ENCODE measurements at places on chromosomes 7 and 10. TPM values are rescaled to one million over a fixed set of nuclear protein-coding genes. Genes with fewer than 3 reads are reported as not detected.

OR6B1 gene
- not detected for total RNA-seq

RHOBTB1 gene
- 19.9 TPM for total RNA-seq

GRID2IP gene
- total RNA-seq, result 0.65 TPM

NANOS1 gene
- total RNA-seq, result 5.9 TPM

GTF2IRD1 gene
- total RNA-seq, result 54.6 TPM

MCM10 gene
- 62.6 TPM for total RNA-seq

RNF32 gene
- 26.0 TPM for total RNA-seq

CALML3 gene
- total RNA-seq, result 0.18 TPM

ABCA13 gene
- total RNA-seq, result 0.09 TPM

GJD4 gene
- not detected for total RNA-seq

TRIM74 gene
- total RNA-seq, result 0.39 TPM

ELOVL3 gene
- 1.4 TPM for total RNA-seq

GIMAP7 gene
- not detected for total RNA-seq

DNA sequence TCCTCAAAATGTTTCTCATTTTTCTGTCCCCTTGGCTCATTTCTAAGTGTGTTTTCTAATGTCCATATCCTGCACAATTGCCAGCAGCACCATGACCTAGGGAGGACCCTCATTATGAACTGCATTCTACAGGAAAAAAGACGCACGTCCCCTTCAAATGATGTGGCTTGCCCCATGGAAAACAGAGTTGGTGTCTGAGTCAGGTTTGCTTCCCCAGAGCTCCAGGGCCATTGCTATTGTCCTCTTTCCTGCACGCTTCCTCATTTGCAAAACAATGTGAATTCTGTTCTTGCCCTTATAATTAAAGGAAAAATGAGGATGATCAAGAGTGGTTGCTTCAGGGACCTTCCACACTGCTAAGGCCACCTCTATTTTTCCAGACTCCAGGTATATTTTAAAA lies 14.7 kb upstream of the ASB4 start:
- DNase-seq, result no peak

DNA sequence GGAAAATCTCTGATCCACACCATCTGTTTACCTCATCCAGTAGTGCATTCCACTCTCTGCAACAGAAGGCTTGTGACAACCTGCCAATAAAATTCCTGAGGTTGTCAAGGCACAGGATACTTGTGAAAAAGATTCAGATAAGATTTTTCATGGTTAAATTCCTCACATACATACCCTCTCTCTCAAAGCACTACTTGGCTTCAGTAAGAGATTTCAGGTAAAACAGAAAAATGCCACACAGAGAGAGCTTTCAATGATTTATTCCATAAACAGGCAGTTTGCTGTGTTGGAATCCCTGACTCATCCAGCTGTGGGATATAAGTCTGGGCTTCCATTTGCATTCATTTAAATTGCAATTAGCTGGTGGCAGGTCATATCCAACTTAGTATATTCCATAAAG lies 99.7 kb upstream of the CAV2 start:
- no peak for DNase-seq

GRCh38 chr7:668139-668931 lies 58.2 kb upstream of the DNAAF5 start:
- DNase-seq, result no peak

GRCh38 chr10:71067098-71067740 lies 145.2 kb upstream of the UNC5B start:
- no peak for DNase-seq

GRCh38 chr7:117876761-117877160 lies 3.5 kb upstream of the CTTNBP2 start:
- DNase-seq, result no peak

GRCh38 chr10:689452-690371 lies at the start of gene DIP2C:
Gene DIP2C (minus strand): TSS chr10:689668. CDS start chr10:689578, 90 bp downstream.
- peak; percentile 90 for DNase-seq

- DNase-seq, result peak; percentile 68
Measured at GRCh38 chr10:34978080-34978479, 112.1 kb downstream of the CUL2 start.

DNA sequence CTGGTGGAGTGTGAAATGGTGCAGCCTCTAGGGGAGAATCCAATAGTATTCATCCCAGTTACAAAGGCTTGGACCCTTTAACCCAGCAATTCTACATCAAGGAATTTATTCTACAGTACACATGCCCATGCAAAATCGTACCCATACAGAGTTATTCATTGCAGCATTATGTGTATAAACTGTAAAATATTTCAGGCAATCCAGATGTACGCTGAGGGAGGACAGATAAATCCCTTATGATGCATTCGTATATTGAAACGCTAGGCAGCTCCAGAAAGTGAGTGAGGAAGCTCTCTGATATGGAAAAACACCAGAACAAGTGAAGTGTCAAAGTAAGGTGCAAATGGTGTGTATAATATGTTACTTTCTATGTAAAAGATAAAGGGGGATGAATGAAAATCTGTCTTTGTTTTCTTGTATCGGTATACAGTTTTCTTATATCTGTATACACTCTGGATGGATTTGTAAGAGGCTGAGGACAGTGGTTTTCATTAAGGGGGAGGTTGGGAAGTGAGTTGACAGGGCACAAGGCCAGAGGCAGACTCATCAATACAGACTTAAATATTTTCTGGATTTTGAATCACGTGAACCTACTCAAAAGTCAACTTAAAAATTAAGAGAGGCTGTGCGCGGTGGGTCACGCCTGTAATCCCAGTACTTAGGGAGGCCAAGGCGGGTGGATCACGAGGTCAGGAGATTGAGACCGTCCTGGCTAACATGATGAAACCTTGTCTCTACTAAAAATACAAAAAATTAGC lies 17.1 kb downstream of the VWA2 start:
- no peak for DNase-seq

DNA sequence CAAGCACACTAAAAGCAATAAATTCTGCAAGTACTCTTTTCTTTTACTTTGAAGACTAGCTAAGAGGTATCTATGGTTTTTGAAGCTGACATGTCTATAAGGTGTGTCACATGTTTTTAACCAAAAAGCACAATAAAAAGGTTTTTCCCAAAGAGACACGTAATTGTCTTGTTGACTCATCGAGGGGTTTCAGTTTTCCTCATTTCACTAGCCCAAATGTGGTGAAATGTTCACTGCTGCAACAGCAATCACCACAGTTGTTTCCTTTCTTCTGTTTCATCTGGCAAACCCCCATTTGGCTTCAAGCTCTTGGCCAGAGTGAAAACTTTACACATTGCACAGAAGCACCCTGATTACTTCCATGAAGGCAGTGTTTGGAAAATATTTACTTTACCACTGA lies 3.8 kb upstream of the HOXA4 start:
- no peak for DNase-seq

- DNase-seq, result no peak
Measured at GRCh38 chr7:158570449-158571170, 17.0 kb downstream of the PTPRN2 start.

GRCh38 chr7:41870461-41871138 lies 167.7 kb upstream of the INHBA start:
- DNase-seq, result no peak

GRCh38 chr10:52313933-52314821 lies at the start of gene DKK1:
Gene DKK1 (plus strand): TSS chr10:52314281. CDS start chr10:52314435, 154 bp downstream.
- peak; percentile 100 for DNase-seq

DNA sequence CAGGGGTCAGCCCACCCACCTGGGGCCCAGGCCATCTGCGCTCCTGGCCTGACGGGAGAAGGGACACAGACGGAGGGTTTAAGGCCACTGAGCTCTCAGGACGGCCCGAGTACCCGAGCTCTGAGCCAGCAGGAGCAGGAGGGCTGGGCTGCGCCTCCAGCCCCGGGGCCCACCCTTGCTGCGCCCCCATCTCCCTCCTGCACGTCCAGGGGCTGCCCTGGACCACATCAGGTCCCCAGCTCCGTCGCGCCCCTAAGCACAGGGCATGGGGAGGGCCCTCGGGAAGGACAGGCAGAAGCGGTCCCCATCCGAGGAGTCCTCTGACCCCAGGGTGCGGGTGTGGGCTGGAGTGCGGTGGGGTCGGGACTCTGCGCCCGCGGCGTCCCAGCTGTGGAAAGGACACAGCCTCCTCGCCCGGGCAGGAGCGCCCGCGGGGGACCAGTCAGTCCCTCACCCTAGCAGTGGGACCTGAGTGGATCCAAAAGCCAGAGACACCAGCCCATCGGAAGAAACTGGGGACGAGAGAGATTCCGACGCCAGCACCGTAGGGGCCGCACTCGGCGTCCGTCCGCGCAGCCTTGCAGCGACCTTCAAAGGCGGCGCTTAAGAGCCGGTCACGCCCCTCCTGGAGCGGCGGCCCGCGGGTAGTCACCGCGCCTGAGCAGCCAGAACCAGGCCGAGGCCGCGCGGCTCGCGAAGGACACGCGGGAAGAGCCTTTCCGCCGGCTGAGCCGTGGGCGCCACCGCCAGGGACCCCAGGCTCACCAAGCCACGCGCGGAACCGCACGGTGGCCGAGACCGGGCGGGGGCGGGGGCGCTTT lies 15.9 kb downstream of the CAMK2B start:
- peak; percentile 46 for DNase-seq

GRCh38 chr10:48389272-48389671 lies 82.8 kb downstream of the MAPK8 start:
- no peak for DNase-seq

GRCh38 chr7:34973400-34973760 lies 63.9 kb downstream of the DPY19L1 start:
- no peak for DNase-seq

GRCh38 chr10:73494877-73495225 lies 973 bp downstream of the PPP3CB start:
- DNase-seq, result no peak

GRCh38 chr10:47396311-47396717 lies 12.2 kb upstream of the ZNF488 start:
- DNase-seq, result peak; percentile 54

DNA sequence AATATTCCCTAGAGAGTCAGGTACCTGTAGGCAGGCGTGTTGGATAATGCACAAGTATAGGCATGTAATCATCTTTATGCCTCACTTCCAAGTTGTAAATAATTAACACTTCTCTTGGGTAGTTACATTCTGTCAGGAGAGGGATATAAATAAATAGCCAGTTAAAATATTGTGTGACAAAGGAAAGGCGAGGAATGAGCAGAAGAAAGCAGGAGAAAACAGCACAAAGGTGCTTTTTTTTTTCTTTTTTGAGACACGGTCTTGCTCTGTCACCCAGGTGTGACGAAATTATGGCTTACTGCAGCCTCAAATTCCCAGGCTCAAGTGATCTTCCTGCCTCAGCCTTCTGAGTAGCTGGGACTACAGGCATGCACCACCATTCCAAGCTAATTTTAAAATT lies 99.2 kb upstream of the LYZL2 start:
- no peak for DNase-seq

- DNase-seq, result peak; percentile 25
Measured at GRCh38 chr7:137816696-137817320, 30.0 kb downstream of the DGKI start.

GRCh38 chr7:146150153-146150552 lies 33.6 kb downstream of the CNTNAP2 start:
- no peak for DNase-seq

- no peak for DNase-seq
Measured at GRCh38 chr7:46626261-46626660, 705.2 kb upstream of the IGFBP3 start.

- no peak for DNase-seq
Measured at GRCh38 chr7:133252506-133252857, 396 bp upstream of the EXOC4 start.

GRCh38 chr10:71475243-71475871 lies 78.6 kb downstream of the CDH23 start:
- DNase-seq, result peak; percentile 72

DNA sequence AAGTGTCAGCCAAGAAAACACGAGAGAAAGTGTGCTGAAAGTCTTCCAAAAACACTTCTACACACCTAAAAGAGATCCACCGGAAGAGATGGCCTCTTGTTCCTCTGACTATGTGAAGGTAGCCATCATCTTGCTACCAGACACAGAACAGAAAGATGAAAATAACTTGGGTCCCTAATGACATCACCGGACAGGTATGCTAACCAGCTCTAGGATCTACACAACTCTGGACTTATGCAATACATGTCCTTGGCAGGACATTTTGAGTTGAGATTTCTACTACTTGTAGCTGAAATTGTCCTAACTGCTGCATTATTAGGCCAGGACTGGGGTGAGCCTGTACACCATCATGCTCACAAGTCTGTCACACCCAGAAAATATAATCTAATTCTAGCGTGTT lies 358.7 kb downstream of the ELMO1 start:
- no peak for DNase-seq

DNA sequence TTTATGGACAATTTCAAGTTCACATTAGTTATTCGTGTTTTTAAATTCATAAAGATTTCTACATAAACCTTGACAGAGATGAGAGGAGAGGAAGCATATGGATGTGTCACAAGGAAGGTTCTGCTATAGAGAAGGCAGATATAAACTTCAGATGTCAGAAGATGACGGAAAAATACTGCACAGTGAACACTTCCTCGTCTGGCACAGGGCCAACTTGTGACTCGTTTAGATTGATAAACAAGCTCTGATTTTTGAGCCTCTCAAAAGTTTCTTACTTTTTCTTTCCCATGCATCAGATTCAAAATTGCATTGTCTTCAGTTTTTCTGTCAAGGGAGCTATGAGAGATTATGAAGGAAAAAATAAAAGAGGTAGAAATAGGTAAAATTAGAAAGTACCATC lies 156.4 kb upstream of the MINDY3 start:
- no peak for DNase-seq

- no peak for DNase-seq
Measured at GRCh38 chr7:47253650-47254080, 328.2 kb downstream of the TNS3 start.

DNA sequence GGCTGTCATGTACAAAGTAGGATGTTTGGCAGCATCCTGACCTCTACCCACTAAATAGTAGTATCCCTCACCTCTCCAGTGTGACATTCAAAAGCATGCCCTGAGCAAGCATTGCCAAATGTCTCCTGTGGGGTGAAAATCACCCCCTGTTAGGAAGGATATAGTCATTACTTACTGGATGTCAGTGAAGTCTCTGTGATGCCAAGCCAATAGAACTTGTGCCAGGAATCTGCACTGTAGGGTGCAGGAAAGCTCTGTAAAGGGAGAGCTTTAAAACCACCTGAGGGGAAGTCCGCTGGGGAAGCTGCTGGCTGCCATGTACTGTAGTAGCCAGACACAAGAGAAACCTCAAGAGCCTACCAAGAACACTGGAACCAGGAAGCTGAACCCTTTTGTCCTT lies 170.7 kb upstream of the DKK1 start:
- no peak for DNase-seq

DNA sequence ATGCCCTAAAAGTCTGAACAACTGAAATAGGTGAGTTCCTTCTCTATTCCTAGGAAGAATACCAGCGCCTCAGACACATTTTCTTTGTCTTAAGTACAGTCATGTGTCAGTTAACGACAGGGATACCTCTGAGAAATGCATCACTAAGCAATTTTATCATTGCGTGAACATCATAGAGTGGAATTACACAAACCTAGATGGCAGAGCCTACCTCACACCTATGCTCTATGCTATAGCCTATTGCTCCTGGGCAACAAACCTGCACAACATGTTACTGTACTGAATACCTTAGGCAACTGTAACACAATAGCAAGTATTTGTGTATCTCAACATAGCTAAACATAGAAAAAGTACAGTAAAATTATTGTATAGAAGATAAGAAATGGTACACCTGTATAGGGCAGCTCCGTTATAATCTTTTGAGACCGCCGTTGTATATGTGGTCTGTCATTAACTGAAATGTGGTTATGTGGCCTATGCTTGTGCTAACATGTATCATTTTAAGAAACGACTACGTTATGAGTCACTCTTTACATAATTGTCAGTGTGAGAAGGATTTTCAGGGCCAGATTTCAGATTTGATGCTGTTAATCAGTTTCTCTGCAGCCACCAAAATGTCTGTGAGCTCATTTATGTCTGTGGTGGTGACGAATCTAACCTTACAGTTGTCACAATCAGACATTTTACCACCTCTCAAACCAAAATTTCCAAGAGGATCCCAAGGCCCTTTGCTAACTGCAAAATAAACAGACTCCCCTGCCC lies 66.1 kb upstream of the STK17A start:
- DNase-seq, result no peak
